ENCODE measurements at places on chromosomes 11 and 22. TPM values are rescaled to one million over a fixed set of nuclear protein-coding genes. Genes with fewer than 3 reads are reported as not detected.
A peak's percentile ranks its signal among the peaks of the same experiment; 100 is the strongest.

DNA sequence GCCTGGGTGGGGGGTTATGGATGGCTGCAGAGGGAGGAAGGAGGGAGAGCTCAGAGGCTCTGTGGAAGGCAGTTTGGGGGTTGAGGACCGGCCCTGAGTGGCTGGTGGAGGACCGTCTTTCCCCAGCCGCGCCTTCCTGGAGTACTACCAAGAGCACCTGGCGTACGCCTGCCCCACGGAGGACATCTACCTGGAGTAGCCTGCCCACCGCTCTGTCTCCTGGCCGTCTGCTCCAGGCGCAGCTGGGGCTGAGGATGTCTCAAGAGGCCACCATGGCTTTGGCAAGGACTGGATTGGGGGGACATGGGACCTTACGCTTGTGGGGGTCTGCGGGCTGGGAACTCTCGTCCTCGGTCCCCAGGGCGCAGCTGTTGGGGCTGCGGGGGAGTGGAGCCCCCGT, 10.0 kb downstream of the MAPK8IP2 start:
- H3K27ac ChIP-seq, result no peak overlapping the region
- no peaks in the 10 kb centered on the region for H3K36me3 ChIP-seq
- no peak overlapping the region for H3K4me3 ChIP-seq
- DNase-seq, result no peak
- peaks cover 16% of the 10 kb centered on the region for H3K4me1 ChIP-seq
- peaks cover 15% of the 10 kb centered on the region for H3K27me3 ChIP-seq

DNA sequence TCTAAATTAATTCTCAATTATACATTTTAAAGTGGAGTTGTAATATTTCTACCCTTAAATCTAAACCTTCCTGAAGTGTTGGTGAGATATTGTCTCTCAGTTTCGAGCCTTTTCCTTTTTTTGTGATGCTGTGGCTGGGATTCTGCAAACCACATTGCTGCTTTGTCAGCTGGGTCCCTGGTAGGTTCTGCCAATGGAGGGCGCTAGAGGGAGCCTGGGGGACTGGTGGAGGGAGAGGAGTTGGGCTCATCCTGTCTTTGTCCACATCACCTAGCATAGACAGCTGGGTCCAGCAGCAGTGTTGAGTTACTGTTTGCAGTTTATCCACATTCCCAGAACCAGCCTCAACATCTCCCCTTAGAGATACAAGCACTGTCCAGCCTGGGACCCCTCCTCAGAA, 41.0 kb downstream of the TRAF6 start:
- peaks cover 4% of the 10 kb centered on the region for H3K27me3 ChIP-seq
- H3K36me3 ChIP-seq, result peaks cover 2% of the 10 kb centered on the region
- no peak for DNase-seq
- no peak overlapping the region for H3K27ac ChIP-seq
- H3K4me3 ChIP-seq, result no peak overlapping the region

- DNase-seq, result no peak
- no peak overlapping the region for H3K4me3 ChIP-seq
- no peaks in the 10 kb centered on the region for H3K27me3 ChIP-seq
- H3K27ac ChIP-seq, result no peak overlapping the region
- peaks cover 2% of the 10 kb centered on the region for H3K4me1 ChIP-seq
Observed at GRCh38 chr11:78282821-78283220, 94.1 kb downstream of the USP35 start.

DNA sequence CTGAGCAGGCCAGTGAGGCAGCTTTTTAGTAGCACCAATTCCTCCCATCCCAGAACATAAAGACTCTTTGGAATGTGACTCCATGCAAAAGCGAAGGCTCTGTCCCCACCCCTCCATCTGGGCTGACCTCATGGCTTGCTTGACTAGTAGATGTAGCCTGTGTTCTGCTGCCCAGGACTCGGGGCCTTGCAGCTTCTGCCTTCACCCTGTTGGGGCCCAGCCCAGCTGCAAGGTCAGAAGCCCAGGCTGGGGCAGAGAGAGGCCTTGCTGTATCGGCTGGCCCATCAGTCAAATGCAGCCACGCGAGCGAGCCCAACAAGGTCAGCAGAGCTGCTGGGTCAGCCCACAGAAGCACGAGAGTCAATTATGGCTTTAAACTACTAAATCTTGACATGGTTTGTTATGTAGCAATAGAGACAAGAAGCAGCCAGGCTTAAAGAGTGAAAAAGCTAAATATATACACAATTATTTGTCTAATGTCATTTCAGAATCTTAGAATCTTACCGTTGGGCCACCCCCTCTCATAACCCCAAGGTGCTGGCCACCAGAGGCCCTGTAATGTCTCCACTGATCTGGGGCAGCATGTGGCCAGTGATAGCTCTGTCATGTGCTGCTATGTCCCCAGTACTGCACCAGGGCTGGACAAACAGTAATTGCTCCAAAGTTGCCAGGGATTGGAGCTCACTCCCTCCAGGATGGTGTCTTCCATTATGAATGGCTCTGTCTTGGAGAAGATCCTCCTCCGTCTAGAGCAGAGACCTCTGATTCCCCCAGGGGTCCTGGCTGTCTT, 10.4 kb upstream of the WNT11 start:
- peaks cover 17% of the 10 kb centered on the region for H3K27me3 ChIP-seq
- no peak for DNase-seq
- no peaks in the 10 kb centered on the region for H3K36me3 ChIP-seq

- H3K36me3 ChIP-seq, result no peaks in the 10 kb centered on the region
- no peak overlapping the region for H3K4me3 ChIP-seq
- no peaks in the 10 kb centered on the region for H3K4me1 ChIP-seq
Observed at GRCh38 chr11:16408619-16409018, 52.3 kb upstream of the SOX6 start.

- no peak for DNase-seq
- no peaks in the 10 kb centered on the region for H3K4me1 ChIP-seq
- no peak overlapping the region for H3K27ac ChIP-seq
- H3K27me3 ChIP-seq, result peaks cover 32% of the 10 kb centered on the region
Observed at GRCh38 chr11:102708654-102709053, 3.1 kb upstream of the MMP27 start.

DNA sequence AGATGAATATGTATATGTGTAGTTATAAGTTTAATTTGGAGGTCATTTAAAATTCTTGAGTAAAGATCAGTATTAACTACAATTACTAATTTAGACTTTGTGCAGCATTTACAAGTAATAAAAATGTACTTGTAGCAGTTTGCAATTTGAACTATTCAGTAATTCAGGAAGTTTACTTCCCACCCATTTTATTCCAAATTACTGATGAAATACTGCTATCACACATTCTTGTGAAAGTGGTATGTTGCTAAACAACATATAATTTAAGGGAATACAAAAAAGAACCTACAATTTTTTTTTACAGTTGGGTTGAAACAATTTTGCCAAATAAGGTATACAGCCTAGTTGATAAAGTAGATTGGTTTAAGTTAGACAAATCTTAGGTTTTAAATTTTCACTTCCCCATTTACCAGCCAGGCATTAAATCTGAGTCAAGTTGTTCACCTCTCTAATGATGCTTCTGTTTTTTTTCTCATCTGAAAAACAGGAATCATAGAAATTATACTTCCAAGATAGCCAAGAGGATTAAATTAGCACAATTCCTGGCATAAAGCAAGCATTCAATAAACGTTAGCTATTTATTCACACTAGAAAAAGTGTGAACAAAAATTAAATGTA, 45.3 kb downstream of the ZBTB44 start:
- H3K27me3 ChIP-seq, result no peaks in the 10 kb centered on the region
- H3K27ac ChIP-seq, result peak overlapping the region; percentile 62
- H3K4me1 ChIP-seq, result peaks cover 11% of the 10 kb centered on the region
- H3K4me3 ChIP-seq, result no peak overlapping the region

GRCh38 chr11:119536801-119537200, 113.8 kb upstream of the THY1 start:
- DNase-seq, result no peak
- no peak overlapping the region for H3K27ac ChIP-seq
- H3K27me3 ChIP-seq, result peaks cover 23% of the 10 kb centered on the region
- peaks cover 4% of the 10 kb centered on the region for H3K4me1 ChIP-seq
- no peak overlapping the region for H3K4me3 ChIP-seq
- no peaks in the 10 kb centered on the region for H3K36me3 ChIP-seq

GRCh38 chr11:36026315-36026968, 82.6 kb downstream of the LDLRAD3 start:
- no peak for DNase-seq
- H3K4me1 ChIP-seq, result no peaks in the 10 kb centered on the region
- H3K27ac ChIP-seq, result no peak overlapping the region
- H3K36me3 ChIP-seq, result no peaks in the 10 kb centered on the region
- peaks cover 5% of the 10 kb centered on the region for H3K27me3 ChIP-seq

- DNase-seq, result no peak
- peaks cover 46% of the 10 kb centered on the region for H3K4me1 ChIP-seq
- H3K36me3 ChIP-seq, result peaks cover 7% of the 10 kb centered on the region
- H3K4me3 ChIP-seq, result no peak overlapping the region
- no peak overlapping the region for H3K27ac ChIP-seq
Observed at GRCh38 chr22:29609139-29609538, 5.7 kb downstream of the NF2 start.

DNA sequence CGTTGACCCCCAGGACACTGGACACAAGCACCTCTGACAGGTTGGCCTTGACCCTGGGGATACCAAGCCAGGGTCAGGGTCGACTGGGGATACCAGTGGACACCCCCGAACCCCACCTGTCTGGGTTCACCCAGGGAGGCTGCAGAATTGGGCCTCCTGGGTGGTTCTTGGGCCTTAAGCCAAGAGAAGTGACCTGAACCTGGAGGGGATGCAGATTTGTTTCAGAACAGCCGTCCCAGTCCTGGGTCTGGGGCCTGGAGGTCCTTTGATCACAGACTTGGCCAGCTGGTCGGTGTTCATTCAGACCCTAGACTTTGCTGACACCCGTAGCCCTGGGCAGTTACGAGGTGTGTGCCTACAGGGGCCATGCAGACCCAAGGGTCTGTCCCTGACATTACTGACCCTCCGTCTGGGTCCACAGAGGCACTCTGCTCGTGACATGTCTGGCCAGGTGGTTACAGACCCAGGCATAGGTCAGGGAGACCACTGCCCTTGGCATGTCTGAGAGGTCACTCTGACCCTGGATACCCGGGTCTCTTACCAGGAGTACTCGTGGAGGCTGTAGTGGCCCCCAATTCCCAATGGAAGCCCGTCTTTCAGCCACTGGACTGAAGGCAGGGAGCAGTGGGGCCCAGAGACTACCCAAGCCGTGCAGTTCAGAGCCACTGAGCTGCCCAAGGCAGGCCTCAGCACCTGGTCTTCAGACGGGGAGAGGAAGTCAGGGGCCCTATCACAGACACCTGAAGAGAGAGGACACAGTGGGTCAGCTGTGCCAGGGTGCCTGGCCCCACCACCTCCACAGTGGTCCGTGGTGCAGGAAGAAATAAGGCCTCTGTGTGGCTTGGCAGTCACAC, 6.4 kb downstream of the SIGIRR start:
- no peak overlapping the region for H3K4me3 ChIP-seq
- peaks cover 9% of the 10 kb centered on the region for H3K4me1 ChIP-seq
- no peak overlapping the region for H3K27ac ChIP-seq
- no peaks in the 10 kb centered on the region for H3K36me3 ChIP-seq

- peaks cover 20% of the 10 kb centered on the region for H3K4me1 ChIP-seq
- H3K4me3 ChIP-seq, result no peak overlapping the region
- no peak overlapping the region for H3K27ac ChIP-seq
- no peaks in the 10 kb centered on the region for H3K36me3 ChIP-seq
- no peaks in the 10 kb centered on the region for H3K27me3 ChIP-seq
Observed at GRCh38 chr22:46979506-46979905, 217.1 kb downstream of the TBC1D22A start.

DNA sequence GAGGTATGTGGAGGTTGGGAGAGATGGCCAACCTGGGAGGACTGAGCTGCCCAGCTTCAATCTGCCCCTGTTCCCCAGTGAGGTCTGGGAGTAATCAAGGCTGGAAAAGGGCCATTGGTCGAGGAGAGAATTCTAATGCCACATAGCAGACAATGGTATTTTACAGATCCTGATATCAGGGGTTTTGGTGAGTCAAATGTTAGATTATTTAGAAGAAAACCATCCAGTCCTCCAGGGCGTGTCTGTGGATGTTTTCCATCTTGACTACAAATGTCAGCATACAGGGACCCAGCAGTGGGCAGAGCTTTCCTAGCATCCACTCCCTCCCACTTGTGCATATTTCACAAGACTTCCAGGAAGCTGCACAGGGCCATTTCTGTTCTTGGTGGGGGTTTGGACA, 107.9 kb downstream of the SCN3B start:
- no peaks in the 10 kb centered on the region for H3K4me1 ChIP-seq
- H3K27me3 ChIP-seq, result no peaks in the 10 kb centered on the region
- no peak overlapping the region for H3K27ac ChIP-seq

GRCh38 chr22:29658176-29658575, 54.7 kb downstream of the NF2 start:
- no peaks in the 10 kb centered on the region for H3K4me1 ChIP-seq
- H3K27me3 ChIP-seq, result no peaks in the 10 kb centered on the region
- peaks cover 8% of the 10 kb centered on the region for H3K36me3 ChIP-seq
- peak overlapping the region; percentile 16 for H3K27ac ChIP-seq
- DNase-seq, result no peak
- H3K4me3 ChIP-seq, result no peak overlapping the region

The KCNQ1 gene
- total RNA-seq, result 23.5 TPM

The IFITM1 gene
- 90.0 TPM for total RNA-seq

The STX5 gene
- total RNA-seq, result 61.7 TPM

The TSPAN32 gene
- 171 TPM for total RNA-seq

The TRIOBP gene
- total RNA-seq, result 26.4 TPM

The GAL3ST3 gene
- not detected for total RNA-seq
